NCI-H187 (cell line): ENCODE measurements at places on chromosomes 1 and 21.
A peak's percentile ranks its signal among the peaks of the same experiment; 100 is the strongest.

GRCh38 chr1:5566924-5567323 lies 425.3 kb downstream of the NPHP4 start:
- no peak for DNase-seq

GRCh38 chr1:78833491-78833890 lies 173.0 kb downstream of the ADGRL4 start:
- DNase-seq, result no peak

GRCh38 chr1:192445241-192445640 lies 128.4 kb downstream of the RGS21 start:
- no peak for DNase-seq

GRCh38 chr1:204493984-204494280 lies 673 bp downstream of the PIK3C2B start:
- DNase-seq, result peak; percentile 69

DNA sequence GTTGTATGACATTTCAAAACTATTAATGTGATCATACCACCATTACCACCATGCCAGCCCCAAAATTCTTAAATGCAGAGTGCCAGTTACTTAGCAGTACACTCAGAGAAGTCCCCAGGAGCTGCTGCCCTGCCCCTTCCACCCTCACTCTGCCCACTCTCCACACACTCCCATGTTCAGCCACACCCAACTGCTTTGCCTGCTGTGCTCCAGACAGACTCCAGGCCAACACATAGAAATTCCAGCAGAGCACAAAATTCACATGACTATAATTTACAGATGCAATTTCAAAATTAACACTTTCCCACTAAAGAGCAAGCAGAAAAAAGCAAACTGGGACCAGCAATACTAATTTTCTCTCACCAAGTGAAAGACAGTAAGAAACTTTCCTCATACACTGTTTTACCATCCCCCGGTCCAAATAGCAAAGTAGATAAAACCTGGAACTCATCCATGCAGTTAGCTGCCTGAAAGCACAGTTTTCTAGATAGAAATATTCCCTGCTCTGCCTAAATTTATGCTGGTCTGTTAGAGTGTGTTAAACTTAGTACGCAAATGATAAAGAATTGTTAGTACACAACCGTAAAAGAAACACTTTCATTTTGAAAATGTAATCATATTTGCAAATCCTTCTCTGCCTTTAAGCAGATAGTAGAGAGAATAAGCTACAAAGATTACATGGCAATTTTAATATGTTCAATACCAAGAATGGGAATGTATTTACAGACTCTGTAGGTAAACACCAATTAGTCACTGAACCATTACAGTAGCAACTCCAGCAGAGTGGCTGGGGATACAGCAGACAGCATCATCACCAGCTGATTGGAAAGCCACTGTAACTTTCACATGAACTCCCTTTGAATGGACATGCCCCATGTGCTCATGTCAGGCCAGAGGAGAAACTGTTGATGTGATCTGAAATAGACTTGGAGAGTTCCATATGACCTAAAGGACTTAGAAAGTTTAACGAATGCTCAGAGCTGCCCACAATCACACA lies 176.5 kb downstream of the VAV3 start:
- no peak for DNase-seq

DNA sequence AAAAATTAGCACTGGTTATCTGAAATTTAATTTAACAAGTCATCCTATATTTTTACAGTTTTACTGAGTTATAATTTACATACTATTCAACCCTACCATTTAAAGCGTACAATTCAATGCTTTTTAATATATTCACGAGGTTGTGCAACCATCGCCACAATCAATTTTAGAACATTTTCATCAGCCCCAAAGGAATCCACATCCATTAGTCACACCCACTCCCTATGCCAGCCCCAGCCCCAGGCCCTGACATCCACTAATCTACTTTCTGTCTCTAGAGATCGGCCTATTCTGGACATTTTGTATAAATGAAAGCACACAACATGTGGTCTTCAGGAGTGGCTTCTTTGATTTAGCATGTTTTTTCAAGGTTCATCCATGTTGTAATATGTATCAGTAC lies 134.7 kb downstream of the PSMG1 start:
- no peak for DNase-seq

DNA sequence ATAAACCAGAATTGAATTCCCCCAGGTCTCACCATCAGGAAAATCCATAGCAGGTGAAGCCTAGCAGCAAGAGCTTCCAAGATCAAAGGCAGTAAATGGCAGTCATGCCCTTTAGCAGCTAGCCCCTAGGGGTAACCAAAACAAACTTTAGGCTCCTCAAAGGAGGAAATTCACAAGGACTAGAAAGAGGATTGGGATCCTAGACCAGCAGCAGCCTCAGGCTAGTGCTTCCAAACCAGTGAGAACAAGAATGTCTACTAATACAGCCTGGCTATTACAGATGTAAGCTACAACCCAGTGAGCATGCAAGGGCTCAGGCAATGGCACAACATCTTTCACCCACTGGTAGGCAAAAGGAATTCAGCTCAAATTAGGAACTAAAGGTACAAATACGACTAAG lies 11.1 kb upstream of the RIMKLA start:
- DNase-seq, result no peak
